Stimulated activated CD8-positive, alpha-beta memory T cell treated with anti-CD3 and anti-CD28 coated beads, Interleukin-2, amount 100 ng/mL, for 1 hour (primary cell): ENCODE measurements at places on chromosomes 5 and 9.

GRCh38 chr5:45799388-45799787, 103.2 kb upstream of the HCN1 start:
- no peak for DNase-seq

DNA sequence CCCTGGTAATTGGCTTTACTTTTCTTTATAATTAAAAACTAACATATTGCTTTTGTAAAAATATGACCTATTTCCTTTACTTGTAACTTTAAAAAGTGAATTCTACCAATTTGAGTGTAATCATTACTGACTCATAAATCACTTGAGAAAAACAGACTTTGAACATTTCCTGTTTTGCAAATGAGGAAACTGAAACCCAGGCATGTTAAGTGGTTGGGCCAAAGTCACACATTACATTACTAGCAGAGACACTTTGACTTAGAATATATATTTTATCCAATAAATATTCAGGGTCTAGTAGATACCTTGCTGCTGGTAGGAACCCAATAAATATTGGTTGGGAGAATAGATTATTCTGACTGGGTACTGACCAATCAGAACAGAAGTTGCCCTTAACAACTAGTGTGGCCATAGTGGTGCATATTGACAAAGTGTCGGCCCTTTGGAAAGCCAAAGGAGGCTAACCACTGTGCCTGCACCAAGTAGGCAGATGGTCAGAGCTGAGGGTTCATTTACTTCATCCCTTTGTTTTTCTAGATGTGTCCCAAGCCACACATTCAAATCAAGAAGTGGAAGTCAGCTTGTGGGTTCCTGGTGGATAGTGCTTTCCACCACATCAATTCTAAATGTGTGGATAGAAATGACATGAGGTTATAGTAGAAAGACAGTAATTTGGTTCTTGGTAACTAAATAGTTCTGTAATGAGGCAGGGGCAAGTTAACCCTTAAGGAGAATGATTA, 365.1 kb upstream of the RIOK2 start:
- DNase-seq, result no peak

DNA sequence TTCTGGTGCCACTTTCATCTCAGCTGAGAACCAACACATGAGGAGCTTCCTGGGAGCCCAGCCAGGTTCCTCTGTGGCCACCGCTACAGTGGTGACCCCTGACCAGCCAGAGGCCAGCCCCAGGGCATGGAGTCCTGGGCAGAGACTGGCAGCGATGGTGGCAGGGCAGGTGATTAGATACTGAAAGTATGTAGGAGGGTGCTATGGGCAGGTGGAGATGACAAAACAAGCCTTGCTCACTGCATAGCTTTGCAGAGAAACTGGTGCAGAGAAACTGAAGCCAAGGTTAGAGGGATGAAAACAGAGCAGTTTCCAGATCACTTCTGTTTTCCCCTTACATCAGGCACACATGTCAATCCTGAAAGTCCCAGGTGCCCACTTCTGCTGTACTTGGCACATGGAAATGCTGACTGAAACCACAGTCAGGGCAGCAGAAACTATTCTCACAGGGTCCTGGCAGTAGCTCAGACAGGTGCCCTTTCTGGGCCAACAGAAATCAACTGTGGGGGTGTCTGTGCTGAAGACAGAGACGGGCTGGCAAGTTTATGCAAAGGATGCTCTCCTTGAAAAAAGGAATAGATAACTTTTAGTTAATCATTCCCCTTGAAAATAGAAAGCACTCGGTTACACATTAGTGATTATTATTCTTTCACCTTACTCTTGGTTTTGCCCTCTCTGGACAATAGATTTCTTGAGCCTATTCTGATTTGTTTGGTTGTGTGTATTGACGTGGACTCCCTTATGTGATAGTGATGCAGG, 90.3 kb downstream of the ANKRD55 start:
- DNase-seq, result no peak

- no peak for DNase-seq
These were observed 2.3 kb downstream of the PNPLA7 start for GRCh38 chr9:137547687-137548543.

GRCh38 chr5:125049721-125050702, 303.6 kb upstream of the ZNF608 start:
- DNase-seq, result no peak

GRCh38 chr9:114652776-114653555, 4.6 kb downstream of the TEX53 start:
- DNase-seq, result no peak

DNA sequence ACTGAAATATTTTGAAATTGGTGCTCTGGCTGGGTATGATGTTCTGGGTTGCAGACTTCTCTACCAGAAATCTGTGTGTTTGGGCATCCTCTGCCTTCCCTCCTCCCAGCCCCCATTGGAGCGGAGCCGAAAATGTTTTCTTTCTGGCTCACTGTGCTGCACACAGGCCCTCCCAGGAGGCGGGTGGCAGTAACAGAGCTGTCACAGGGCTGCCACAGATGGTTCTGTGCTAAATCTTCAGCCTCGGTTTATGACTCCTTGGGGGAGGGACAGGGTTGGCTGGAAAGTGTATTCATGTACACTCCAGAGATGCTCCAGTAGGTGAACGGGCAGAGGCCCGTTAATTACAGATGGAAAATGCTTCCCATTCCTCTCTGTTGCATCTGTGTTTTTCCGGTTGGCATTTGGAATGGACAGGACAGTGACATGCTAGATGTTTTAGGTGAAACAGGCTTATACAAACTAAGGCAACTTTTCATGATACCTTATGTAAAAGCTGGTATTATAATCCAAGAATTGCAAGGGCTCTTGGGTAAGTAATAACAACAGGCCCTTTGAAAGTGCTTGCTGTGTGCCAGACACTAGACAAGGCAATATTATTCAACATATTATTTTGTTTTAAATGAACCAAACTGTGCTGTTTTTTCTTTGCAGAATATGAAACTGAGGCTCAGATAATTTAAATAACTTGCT, 180.2 kb downstream of the ADCY2 start:
- DNase-seq, result no peak

DNA sequence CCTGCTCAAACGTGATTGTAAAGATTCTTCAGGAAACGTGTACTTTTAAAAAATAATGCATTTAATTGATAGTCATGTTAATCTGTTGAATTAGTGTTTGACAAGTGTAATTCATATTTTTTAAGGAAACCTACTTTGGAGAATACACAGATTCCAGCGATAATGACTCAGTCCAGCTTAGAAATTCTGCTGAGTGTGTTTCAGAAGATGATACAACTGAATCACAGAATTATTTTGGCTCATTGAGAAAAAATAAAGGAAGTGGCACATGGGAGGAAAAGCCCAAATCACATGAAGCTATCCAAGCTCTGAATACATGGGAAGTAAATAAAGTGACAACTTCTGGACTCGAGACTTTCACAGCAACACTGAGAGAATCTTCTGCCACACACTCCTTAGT, 37.8 kb downstream of the ICE1 start:
- no peak for DNase-seq

GRCh38 chr9:7119612-7120011, 361.8 kb downstream of the KDM4C start:
- no peak for DNase-seq

DNA sequence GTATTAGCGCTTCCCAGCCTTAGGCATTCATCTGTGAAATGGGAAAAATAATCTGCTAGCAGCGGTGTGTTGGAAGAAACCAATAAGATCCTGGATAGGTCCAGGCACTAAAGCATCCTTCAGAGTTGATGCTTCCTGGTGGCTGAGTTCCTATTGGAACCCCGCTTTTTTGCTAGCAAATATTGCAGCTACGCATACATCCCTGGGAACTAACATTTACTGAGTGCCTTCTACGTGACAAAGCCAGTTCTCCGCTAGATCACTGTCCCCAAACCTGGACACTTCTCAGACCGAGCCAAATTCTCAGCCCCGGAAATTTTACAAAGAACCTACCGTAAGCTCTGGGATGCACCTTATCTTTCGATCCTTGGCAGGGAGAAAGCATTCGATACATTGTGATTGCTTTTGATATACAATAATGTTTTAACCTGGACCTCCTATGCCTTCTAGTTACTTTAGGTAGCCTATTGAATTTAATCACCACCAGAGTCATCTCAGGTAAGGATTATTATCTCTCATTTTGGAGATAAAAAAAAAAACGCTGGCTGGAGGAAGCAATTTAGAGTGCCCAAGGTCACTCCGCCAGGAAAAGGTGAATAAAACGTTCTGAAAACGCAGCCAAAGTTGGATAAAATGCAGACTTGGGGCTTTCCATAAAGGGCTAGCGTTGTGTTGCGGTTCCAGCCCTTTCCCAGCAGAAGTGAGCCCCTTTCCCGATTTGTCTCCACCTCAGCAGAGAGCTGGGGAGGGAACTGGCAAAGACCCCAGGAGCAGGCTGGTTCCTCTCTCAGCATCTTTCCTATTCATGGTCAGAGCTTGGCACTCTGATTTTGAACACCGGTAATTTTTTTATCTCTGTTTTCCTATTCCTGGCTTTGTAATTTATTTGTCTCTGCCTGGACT, 2.6 kb upstream of the MSX2 start:
- no peak for DNase-seq

DNA sequence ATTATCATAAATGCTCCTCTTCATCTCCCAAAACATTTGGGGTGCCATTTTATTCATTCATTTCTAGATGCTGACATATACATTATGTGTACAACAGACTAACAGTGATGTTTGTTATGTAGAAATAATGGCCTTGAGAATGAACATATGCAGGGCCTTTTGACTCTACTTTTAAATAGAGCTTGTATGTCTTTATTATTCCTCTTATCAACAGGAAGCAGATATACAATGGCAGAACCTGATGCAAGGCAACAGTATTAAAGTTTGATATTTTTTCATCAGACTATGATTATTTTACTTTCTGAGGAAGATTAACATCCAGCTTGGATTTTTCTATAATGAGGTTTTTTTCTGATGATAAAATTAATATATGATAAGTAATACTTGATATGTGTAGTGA, 44.1 kb downstream of the SNX18 start:
- DNase-seq, result no peak

DNA sequence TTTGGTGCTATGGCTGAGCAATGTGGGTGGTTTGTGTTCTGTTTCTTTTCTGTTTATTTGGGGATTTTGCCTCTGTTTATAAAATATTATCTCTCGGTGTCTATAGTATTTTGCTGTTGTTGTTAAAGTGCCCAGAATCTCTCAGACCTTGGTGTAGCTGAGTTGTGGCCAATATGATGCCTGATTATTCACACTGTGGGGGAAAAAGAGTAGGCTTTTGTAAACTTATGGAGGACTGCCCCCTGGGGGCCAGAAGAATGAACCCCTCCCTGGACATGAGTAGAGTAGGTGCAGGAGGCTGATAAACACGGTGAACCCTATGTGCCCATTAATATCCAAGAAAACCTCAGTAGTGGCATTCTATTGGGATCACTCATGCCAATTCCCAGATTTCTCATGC, 49.0 kb upstream of the DPYSL3 start:
- no peak for DNase-seq

DNA sequence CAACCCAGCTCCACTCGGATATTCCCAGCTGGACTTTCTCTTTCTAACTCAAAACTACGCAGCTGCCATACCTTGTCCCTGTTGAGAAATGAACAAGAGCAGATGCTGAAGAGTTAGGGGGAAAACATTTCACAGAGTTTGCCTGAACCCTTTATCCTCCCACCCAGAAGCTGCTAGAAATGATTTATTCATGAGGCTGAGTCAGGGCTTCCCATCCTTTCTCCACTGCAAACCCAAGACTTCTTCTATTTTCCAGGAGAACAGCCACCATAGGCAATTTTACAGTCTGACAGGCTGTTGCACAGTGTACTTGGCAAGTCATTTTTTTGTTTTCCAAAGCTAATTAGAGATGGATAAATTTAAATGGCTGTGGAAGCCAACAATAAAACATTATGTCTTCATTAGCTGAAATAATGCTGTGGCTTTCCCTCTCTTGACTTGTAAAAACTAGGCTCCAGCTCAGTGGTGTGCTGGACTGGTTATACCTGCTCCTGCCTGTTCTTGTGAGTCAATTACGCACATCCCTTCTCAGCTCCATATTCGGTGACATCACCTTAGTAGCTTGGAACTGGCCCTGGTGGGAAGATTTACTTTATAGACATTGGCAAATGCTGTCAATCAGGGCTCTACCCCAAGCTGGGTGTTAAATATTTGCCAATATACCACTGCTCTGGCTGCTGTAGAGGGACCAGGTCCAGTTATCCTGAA, 71.9 kb downstream of the KIF4B start:
- no peak for DNase-seq

DNA sequence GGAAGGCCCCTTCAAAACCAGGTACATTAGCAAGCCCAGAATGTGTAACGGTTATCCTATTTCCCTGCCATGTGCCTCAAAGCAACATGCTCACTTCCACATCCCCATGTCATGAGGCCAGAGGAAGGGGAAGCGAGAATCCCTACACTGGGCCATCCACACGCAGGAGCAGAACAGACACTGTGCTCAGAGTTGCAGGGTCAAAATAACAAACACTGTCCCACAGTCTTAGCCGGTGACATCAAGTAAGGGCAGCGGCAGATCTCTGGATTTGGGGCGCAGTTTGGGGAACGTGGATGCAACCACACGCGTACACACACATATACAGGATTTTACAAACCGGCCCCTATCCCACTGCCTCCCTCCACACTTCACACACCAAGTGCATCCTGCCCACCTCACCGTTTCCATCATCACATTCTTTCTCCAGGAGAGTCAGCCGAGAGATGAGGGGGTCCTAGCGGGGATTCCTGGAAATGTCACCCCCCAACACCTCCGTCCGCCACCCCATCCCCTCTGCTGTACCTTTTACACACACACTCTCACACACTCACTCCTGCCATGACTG, 776 bp downstream of the APBA1 start:
- DNase-seq, result no peak

GRCh38 chr9:123928533-123929176, 1.3 kb downstream of the DENND1A start:
- DNase-seq, result no peak

DNA sequence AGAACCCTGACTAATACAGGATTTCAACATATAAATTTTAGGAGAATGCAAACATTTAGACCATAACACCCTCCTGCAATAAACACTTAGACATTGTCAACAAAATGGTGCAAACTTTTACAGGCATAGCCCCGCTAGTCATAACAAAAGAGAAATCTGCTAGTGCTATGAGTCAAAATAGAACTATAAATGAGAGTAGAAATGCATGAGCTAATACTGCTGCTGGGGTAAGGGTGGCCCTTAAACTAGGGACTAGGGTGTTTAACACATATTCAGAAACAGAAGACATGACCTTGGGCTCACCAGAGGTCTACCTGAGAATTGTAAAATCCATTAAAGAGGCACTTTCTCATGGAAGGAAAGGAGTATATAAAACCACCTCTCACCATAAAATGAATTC, 131.6 kb downstream of the TLR4 start:
- DNase-seq, result no peak

DNA sequence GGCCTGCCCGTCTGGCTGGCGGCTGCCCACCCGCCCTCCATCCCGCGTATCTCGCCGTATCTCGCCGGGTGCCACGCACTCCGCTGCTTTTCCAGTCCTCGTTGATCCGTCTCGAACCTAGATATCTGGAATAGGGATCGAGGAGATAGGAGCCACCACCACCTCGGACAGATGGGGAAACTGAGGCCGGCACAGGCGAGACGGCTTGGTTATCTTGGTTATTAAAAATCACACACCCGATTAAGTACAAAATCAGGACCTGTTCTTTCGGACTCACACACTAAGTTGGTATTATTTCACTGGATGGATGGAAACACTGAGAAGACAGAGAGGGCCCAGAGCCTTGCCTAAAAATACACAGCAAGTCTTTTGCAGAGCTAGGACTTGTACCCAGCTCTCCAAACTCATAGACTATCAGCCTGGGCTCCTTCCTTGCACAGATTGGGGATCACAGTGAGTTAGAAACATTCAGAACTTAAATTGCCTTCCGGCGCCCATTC, 678 bp downstream of the SLC26A2 start:
- no peak for DNase-seq

GRCh38 chr9:86549920-86550319, 195.7 kb upstream of the TUT7 start:
- DNase-seq, result no peak
